ENCODE measurements at places on chromosomes 12 and 14.

- DNase-seq: no peak
Measured at GRCh38 chr14:86373886-86374285, 843.9 kb downstream of the FLRT2 start.

DNA sequence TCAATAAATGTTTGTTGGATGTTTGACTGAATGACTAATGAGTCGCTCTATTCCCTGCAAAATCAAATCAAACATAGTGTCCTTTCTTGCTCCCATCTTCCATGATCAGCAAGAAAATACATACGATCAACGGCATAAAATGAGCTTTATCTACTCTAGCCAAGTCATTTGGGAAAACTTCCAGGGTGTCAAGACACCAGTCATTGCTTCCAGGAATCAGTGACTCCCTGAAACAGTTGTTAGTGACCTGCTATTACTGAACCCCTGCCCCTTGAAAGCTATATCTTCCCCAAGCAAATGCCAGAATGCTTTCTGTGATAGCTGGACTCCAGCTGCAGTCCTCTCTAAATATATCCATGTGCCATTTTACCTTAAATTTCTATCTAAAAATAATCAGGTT is 169.5 kb upstream of the SSTR1 start:
- DNase-seq: no peak

- no peak for DNase-seq
Measured at GRCh38 chr14:89466944-89467343, 49.9 kb upstream of the FOXN3 start.

DNA sequence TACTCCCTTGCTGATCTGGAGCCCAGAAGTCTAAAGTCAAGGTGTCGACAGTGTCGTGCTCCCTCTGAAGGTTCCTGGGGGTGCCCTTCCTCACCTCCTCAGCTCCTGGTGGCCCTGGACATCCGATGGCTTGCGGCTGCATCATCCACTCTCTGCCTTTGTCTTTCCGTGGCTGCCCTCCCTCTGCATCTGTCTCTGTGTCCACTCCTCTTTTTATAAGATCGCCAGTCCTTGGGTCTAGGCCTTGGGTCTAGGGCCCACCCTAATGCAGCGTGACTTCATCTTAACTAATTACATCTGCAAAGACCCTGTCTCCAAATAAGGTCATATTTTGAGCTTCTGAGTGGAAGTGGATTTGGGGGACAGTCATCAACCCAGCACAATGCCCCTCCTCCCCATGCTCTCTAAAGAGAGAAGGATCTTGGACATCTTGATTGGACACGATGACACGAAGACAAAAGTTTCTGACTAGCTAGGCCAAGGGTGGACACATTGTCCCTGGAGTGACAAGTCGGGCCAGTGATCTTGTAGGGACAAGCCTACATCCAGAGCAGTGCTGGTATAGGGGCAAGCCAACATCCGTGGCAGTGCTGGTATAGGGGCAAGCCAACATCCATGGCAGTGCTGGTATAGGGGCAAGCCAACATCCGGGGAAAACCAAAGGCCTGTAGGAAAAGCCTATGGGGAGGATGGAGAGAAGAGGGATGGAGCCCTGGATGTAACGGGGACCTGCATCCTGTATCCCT is 93.9 kb upstream of the DIO3 start:
- no peak for DNase-seq

DNA sequence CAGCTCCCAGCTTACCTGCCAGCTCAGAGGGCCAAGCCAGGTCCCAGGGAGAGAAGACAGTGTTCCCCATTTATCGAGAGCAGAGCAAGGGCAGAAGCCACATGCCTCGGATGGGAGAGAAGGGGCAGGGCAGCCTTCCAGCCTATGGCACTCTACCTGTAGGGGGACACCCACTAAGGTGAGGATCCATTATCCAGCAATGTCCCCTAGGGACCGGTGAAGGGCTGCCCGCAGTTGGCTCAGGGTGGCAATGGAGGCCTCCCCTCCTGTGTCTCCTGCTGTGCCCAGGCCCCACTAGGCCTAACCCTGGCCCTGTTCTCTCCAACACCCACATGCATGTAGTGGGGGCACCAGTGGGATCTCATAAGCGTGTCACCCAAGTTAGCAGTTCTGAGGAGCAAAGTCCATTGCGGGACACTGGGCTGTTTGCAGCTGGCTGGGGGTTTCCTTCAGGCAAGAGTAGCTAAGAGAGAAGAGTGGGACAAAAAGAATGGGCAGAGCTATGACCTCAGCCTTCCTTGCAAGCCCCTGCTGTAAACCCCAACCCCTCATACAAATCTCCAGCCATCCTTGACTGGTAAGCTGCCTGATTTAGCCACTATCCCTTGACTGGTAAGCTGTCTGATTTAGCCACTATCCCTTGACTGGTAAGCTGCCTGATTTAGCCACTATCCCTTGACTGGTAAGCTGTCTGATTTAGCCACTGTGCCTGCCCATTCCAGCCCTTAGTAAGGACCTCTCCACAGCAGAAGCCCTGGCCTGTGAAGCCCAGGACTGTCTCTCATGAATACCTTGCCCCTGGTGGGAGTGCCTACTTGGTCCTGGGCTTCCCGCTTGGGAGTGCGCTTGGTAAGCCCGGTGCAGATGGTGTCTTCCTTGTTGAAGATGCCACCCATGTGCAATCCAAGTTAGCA is 5.2 kb upstream of the ASB2 start:
- no peak for DNase-seq

- no peak for DNase-seq
Measured at GRCh38 chr12:85747941-85748495, 88.2 kb downstream of the RASSF9 start.

DNA sequence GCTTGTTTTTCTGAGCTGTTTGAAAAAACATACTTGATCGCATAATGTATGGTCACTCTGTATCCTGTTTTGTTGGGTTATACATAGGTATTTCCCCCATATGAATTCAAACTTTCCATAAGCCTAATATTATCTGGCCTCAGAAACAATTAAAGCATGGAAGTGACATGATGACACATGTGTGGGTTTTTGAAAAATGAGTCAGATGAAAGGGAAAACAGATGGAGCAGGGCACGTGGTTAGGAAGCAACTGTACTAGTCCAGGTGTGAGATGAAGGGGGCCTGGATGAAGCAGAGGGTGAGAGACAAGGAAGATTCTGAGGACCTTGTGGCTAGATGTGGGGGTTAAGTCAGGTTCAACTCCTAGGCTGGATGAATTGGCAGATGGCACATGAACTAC is 92.7 kb upstream of the DNM1L start:
- DNase-seq: peak; percentile 17

DNA sequence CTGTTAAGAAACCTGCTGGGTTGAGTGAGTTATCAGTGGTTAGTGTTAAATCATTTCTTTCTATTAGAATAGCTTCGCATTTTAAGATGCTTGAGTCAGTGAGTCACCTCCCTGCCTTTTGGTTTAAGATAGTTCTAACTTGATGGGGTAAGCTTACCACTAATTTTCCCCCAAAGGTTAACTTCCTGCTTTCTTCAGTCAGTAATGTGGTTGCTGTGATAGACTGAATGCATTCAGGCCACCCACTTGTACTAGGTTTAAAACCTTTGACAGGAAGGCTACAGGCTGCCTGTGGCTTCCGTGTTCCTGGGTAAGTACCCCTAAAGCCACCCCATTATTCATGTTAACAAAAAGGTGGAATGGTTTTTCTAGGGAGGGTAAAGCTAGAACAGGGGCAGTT is 25.3 kb downstream of the CLEC2A start:
- DNase-seq: no peak

GRCh38 chr12:865614-866013 is 83.9 kb downstream of the RAD52 start:
- no peak for DNase-seq

DNA sequence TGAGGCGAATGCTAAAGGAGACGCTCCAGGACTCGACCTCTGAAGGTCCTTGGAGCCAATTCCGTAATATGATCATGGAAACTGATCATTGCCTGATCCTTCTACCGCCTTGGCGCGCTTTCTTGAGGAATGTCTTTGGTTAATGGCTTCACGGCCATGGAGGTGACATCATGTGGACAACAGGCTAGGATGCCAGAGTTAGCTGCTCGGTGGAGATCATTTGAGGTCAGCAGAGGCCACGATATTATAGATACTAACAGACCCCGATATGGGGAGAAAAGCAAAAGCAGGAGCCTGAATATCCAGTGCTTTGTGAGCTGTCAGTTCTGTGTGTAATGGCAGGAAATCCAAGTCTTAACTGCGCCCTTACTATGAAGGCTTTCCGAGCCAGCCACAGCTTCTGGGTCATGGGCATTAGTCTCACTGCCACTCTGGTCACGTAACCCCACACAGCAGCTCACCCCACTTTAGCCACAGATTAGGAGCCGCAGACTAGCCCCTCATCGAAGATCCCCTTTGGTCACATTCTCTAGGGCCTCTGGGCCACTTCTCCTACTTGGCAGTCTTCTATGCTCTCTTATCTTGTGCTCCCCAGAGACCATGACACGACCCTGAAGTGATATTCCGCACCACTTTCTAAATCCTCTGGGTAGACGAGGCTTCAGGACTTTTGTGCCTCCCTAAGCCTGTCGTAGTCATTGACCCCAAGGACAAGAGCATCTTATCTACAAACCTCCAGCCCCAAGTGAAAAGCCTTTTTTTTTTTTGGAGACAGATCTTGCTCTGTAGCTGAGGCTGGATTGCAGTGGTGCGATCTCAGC is 724 bp upstream of the CS start:
- DNase-seq: no peak

DNA sequence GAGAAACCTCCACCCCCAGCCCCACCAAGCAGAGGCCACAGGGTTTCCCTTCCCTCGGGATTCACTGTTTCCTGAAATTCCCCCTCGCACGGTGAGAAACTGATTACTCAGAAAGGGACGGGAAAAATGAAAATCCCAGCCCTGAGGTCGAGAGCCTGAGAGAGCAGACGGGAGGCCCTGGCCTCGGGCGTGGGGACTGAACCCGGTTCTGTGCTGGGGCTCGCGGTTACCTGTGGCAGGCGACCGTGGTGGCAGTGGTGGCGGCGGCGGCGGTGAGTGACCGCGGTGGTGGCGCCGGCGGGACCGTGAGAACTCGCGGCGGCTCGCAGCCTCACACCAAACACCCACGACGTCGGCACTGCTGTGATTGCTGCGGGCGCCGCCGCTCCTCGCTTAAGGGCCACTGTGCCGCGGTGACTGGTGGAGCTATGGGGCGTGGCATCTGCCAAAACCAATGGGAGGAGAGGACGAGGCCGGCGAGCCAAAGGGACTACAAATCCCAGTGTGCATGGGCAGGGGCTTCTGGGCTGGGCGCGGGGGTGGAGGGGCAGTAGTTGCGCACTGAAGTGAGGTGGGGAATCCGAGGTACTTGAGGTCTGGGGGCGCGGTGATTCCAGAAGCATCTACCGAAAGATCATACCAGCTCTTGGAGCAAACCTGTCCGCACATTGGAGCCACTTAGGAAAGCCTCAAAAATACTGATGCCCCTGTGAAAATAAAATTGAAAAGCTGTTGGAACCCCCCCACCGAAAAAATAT is at the start of gene LGMN:
TSS of gene LGMN (minus strand) at position 369 of the 758 bp plus-strand sequence. CDS start 15,841 bp downstream, outside the sequence.
- DNase-seq: peak; percentile 90
